ENCODE measurements at places on chromosomes 7 and 10.

GRCh38 chr10:5387169-5387568 lies 17.5 kb downstream of the TUBAL3 start:
- no peak for DNase-seq

- DNase-seq: no peak
Observed at GRCh38 chr7:81672872-81673271, 97.0 kb downstream of the HGF start.

- no peak for DNase-seq
Observed at GRCh38 chr7:1291845-1292765, 59.4 kb downstream of the UNCX start.

DNA sequence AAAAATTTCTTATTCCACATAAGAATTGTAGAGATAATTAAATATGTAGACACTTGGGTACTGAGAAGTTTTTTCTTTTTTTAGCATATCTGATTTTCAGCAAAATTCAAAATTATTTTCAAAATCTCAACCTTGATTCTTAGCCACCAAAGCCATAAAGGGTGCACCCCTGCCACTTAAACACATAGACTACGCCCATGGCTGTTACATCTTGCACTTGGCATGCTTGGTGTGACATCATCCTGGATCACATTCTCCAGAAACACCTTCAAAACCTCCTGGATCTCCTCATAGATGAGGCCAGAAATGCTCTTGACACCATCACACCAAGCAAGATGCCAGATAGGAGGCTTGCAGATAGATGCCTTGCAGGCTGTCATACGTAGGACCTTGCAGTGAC lies 89.1 kb upstream of the KLF14 start:
- no peak for DNase-seq

DNA sequence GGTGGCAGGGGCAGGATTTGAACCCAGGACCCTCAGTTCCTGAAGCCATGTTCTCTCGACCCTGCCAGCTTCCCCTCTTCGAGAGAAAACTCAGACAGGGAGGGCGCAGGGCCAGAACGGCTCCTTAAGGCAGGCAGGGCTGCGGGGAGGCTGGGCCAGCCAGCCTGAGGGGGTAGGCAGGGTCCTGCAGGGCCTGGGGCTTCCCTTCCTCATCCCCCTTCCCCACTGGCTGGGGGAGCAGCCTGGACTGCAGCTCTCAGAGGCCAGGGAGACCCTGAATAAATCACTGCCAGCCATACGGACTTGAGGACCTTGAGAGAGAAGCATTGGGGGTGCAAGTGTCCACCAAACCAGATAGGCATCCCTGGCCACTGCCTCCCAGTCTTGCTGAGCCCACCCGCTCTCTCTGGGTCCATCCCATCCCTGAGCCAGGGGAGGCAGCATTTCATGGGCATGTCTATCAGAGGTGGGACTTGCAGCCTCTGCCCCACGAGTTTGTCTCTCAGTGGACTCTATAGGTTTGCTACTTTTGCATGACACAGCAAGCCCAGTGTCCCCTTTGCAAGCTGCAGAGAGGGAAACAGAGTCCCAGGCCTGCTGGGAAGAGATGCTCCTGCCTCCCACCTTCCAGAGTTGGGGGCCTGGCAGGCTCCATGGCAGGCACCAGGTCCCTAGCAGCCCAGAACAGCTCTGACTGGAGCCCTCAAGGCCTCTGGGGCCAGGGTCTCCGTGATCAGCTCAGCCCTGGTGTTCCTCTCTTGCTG lies 70.9 kb downstream of the MYL10 start:
- DNase-seq: no peak

DNA sequence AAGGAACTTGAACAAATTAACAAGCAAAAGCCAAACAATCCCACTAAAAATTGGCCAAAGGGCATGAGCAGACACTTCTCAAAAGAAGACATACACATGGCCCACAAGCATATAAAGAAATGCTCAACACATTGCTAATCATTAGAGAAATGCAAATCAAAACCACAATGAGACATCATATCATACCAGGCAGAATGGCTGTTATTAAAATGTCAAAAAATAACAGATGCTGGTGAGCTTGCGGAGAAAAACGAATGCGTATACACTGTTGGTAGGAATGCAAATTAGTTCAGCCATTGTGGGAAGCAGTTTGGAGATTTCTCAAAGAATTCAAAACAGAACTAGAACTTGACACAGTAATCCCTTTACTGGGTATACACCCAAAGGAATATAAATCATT lies 311.7 kb upstream of the HPS1 start:
- no peak for DNase-seq

DNA sequence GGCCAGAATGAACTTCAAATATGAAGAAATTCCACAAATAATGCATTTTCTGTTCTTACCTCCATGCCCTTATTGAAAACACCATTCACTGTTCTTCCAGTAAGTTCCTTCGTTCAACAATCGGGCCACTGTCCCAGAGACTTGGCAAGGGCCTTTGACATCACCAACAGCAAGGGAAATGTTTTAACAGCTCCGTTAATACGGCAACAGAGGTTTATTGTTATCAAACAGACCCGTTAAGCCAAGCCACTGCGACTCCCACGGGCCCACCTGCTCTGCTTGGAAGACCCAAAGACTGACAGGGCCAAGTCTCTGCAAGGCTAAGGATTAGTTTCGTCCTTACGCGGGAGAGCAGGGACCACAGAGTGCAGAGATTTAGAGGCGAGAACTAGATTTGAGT lies 43.4 kb upstream of the LYZL1 start:
- DNase-seq: peak; percentile 59

GRCh38 chr7:133911724-133912123 lies 215.4 kb upstream of the LRGUK start:
- no peak for DNase-seq

DNA sequence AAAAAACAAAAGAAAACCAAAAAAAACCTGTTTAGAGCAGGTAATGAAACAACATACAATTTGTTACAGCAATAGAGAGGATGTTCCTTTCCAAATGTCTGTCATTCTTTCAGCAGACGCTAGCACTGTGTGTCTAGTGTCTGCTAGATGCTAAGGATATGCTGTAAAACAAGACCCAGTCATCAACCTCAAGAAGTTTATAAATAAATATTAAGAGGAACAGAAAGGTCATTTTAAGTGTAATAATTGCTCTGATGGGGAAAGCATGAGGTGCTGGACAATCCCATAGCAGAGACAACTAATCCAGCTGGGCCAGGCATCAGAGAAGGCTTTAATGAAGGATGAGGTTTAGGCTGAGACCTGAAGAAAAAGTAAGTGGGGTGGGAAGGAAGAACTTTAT lies 23.3 kb upstream of the ASCC1 start:
- DNase-seq: no peak

DNA sequence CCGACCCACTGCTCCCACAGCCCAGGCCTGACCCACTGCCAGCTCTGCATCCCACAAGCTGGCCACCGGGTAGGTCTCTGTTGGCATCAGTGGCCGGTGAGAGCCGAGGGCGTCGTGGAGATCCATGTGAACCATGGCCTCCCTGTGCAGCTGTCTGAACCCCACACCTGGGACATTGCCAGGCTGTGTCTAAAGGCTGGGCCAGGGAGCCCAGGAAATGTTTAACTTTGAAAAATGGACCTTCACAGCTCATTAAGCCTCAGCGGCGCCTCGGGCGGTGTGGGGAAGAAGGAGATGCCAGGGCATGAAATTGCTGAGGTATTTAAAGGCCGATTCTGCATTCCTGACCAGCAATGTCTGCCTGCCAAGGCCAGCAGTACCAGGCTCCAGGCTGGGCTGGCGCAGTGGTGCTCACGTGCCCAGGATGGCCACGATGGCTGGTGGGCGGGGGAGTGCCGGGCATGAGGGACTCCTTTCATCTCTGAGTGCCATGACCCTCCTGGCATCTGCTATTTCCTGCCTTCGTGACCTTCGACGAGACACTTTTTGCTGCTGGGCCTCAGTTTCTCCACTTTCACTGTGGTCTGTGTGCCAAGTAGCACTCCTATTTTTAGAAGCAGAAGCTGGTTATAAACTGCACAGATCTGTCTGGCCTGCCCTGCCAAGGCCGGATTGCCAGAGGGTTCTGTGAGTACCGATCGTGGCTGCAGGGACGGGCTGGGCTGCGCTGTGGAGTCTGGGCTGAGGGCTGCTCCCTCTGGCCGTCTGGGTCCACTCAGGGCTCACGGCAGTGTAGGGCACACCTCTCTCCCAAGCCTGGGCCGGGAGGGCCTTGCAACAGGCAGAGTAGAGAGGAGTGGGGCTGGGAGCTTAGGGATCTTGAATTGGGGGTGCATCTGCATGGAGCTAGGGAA lies 21.8 kb downstream of the ELFN1 start:
- peak; percentile 69 for DNase-seq

DNA sequence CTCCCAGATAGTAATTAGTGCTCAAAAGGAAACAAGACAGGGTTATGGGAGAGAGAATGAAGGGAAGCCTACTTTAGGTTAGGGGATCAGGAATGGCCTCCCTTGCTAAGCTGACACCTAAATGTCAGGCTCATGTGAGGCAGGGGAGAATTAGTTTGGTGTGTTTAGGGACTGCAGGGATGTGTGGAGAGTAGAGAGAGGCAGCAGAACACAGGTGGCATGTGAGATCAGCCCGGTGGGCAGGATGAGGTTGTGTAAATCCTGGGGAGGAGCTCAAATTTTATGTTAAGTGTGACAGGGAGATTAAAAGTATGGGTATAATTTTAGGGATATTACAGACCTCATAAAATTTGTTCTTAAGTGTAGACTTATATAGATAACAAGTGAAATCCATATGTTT lies 56.2 kb upstream of the ZNF438 start:
- DNase-seq: no peak

- DNase-seq: no peak
Observed at GRCh38 chr10:115295213-115295805, 202.1 kb downstream of the ATRNL1 start.

DNA sequence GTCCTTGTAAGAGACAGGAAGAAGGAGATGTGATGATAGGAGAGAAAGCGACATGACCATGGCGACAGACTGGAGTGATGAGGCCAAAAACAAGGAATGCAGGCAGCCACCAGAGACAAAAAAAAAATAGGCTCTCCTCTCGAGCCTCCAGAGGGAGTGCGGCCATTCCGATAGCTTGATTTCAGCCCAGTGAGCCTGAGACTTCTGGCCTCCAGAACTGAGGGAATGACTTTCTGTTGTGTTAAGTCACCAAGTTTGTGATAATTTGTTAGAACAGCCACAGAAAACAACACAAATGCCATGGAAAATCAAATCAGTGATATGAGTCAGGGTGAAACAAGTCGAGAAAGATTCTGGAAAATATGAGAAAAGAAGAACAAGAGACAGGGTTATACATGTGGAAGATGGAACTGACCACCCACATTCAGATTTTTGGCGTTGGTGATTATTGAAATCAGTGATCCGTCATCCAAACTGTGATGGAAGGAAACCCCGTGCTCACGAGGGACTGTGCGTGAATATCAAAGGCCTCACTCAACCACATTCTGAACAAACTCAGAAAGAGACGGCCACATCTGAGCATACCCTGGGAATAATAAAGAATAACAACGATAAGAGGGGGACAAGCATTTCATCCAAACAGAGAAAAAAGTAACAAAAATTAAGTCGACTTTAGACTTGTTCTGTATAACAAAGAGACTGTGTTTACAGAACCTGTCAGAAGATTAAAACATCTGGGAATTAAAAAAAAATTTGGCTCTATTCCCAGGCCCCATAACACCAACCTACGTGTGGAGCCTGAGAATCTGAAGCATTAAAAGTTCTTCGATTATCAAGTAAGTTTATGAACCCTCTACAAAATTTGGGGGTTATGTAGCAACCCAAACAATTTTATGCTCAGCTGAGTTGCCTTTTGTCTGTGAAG lies 72.1 kb downstream of the EEPD1 start:
- DNase-seq: no peak

- no peak for DNase-seq
Observed at GRCh38 chr10:7872041-7872442, 53.7 kb downstream of the TAF3 start.

- DNase-seq: no peak
Observed at GRCh38 chr10:49508249-49508648, 30.7 kb downstream of the ERCC6 start.

GRCh38 chr10:77530011-77530410 lies 107.6 kb downstream of the KCNMA1 start:
- no peak for DNase-seq

GRCh38 chr10:3524086-3524960 lies 260.7 kb downstream of the KLF6 start:
- DNase-seq: no peak

GRCh38 chr7:140232957-140233917 lies 56.5 kb upstream of the KDM7A start:
- no peak for DNase-seq

DNA sequence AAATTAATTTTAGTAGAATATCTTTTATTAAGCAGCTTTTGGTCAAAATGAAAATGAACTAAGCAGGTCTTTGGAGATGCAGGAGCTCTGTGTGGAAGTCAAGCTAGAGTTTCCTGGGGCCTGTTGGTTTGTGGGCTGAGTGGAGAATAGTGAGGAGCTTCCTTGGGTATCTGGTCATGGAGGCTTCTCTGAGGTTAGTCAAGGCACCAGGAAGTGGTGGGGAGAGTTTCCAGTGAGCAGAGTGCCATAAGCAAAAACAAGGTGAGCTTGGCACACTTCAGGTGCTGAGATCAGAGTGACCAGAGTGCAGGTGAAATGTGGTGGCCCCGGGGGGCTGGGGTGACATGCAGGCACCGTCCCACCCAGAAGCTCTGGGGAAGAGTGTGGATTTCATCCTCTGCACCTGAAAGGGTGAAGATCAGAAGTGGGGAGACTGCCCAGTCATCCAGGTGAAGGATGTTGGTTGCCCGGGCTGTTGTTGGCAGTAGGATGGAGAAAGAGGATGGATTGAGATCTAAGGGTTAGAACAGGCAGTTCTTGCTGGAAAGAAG lies 77.4 kb downstream of the WDR37 start:
- DNase-seq: no peak

- no peak for DNase-seq
Observed at GRCh38 chr7:110801502-110801901, 289.4 kb upstream of the LRRN3 start.

- DNase-seq: no peak
Observed at GRCh38 chr10:133002685-133003084, 60.3 kb upstream of the CFAP46 start.

DNA sequence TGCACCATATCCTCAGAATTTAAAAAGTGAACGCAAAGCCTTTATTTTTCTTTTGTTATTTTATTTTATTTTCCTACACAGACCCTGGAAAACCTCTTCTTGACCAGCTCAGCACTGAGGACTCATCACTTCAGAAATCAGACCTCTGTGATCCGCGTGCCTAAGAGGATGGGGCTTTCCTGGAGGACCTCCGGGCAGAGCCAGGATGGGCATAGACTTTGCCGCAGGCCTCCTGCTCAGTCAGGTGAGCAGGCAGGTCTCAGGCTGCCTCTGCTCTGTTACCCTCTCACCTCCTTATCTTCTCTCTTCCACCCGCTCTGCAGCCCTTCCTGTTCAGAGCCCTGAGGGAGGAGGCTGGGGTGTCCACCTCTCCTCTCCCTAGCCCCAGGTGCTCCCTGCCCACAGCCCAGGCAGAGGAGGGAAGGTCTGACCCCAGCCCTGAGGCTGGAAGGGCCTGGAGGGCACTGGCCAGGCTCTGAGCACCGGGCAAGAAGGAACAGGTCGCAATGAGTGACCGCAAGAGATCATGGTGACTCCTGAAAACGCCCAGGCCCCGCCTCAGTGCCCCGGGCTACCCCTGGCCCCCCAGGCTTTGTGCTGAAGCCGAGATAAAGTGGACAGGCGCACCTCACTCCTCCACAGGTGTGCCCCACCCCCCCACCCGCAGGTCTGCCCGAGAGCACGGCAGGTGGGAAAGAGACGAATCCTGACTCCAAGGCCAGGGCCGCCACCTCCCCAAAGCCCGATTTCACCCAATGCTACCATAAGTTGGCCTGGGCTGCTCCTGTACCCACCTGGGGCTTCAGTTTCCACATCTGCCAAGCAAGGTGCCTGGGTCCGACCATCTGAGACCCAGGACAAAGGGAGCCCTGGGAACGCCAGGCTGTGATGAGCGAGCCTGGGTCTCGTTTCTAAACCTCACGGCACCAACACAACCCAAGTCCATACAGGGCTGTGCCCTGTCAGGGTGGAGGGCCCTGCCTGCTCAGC lies 2.8 kb downstream of the CALML5 start:
- DNase-seq: no peak

All from head of caudate nucleus (tissue), 42 donors.